ENCODE measurements at places on chromosomes 6 and 20.

DNA sequence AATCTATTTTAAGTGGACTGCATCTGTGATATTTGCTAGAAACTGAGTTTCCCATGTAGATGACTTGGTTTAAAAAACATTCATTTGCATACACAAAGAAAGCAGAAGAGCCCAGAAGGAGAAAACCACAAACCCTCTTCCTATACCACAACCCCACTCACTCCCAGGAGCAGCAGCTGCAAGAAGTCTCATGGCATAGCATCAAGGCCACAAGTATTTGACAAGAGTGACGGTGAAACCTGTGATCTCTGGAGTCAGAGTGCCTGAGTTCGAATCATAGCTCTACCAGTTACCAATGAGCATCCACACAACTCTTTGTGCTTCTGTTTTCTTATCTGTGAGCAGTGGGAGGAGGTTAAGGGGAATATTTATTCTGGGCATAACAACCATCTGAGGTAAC, 44.7 kb upstream of the SIRPG start:
- no peak for DNase-seq

DNA sequence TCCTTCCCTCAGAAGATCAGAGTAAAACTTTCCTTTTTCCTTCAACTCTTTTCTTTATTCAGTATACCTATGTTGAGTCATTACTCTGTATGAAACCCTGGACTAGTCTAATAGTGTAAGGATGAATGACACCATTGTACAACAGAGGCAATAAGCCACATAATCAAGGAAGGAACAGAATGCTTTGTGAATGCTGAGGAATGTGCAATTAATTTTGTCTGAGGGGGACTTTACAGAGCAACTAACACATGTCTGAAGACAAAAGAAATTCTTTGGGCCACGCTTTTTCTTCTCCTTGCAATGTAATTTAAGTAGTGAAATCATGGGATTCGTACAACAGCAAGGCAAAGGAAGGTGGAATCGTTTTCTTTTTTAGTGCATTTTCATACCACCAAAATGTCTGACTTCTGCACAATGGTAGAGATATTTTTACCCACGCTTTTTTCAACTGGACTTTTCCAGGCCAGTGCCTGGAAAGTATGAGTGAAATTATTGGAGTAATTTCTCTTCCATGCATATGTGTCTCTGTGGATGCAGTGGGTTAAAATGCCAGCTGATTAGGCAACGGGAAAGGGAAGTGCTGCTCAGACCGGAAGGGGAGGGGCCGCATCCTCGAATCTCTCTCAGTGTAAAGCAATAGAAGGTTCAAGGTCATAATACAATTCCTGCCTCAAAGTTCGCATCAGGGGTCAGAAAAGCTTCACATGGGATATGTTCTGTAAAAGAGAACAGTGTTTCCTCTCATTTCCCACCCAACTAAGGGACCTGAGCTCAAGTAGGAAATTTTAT, 89.9 kb upstream of the MTHFD1L start:
- no peak for DNase-seq

GRCh38 chr20:2312876-2313275, 17.1 kb downstream of the TGM3 start:
- no peak for DNase-seq

DNA sequence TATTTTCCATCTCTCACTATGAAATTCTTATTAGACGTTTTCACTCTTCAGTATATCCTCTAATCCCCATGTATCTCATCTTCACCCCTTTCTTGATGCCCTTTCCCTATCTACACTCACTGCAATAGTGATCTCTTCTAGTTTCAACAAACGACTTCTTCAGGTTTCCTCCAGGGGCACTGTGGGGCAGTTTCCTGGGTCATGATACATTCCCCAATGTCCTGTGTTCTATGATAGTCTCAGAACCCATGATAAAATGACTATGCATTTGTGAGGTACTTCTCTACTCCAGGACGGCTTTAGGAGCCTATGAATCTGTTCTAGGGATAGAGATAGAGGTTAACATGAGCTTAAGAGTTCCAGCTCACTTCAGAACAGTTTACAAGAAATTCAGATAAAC, 183.3 kb downstream of the FOXC1 start:
- DNase-seq = no peak

DNA sequence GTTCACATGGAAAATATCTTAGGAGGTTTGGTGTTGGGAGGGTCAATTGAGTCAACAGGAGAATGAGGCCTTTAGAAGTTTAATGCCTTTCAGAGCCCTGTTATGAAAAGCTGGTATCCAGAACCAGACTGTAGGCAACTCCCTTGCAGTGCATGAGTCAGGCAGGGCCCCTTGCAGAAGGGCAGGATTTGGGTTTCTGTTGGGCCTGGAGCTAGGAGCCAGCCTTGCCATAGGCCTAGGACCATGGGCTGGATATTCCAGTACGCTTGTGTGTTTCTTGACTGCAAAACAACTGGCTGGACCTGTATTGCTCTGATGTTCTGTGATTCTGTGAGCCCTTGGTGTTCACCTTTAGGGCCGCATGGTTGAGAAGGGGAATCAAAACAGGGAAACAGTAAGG, 350.9 kb upstream of the PRND start:
- DNase-seq = no peak

DNA sequence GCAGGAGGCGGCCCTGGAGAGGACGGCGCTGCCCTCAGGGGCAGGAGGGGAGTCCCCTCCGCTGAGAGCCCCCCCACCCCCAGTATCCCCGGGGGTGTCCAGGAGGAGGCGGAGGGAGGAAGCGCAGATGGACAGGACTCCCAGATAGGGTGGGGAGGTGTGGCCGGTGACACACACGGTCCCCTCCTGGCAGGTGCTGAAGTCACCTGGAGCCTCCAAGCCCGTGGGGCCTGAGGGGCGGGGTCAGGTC, 1.4 kb downstream of the STMN3 start:
- no peak for DNase-seq

- DNase-seq = no peak
These were observed 121.6 kb upstream of the BEND6 start for GRCh38 chr6:56833127-56833791.

GRCh38 chr20:48017509-48017908, 232.2 kb upstream of the SULF2 start:
- no peak for DNase-seq

DNA sequence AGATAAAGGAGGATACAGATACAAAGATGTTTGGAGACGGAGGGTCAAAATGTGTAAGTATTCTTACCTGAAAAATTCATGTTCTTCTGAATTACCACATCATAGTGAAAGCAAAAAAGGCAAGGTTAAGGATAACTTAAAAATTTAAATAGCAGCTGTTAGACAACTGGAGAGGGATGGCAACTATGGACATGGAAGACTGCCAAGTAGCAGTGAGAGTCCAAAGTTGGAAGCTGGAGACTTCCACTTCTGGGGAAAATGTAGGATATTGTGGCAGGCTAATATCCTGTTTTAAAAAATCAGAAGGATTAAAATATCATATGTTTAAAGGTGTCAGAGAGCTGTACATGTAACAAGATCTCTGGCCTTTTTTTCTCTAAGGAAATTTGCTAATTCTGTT, 29.8 kb downstream of the SYCP2 start:
- DNase-seq = no peak

GRCh38 chr20:30612344-30612743, 645.1 kb upstream of the DEFB115 start:
- no peak for DNase-seq

DNA sequence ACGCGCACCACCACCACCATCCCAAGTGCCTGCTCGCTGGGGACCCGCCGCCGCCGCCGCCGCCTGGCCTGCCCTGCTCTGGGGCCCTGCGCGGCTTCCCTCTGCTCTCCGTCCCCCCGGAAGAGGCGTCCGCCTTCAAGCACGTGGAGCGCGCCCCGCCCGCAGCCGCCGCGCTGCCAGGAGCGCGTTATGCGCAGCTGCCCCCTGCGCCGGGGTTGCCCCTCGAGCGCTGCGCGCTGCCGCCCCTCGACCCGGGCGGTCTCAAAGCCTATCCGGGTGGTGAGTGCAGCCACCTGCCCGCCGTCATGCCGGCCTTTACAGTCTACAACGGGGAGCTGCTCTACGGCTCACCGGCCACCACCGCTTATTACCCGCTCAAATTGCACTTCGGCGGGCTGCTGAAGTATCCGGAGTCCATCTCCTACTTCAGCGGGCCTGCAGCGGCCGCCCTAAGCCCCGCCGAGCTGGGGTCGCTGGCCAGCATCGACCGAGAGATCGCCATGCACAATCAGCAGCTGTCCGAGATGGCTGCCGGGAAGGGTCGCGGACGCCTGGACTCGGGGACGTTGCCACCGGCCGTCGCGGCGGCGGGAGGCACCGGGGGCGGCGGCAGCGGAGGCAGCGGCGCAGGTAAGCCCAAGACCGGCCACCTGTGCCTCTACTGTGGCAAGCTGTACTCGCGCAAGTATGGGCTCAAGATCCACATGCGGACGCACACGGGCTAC, 7.2 kb downstream of the PRDM13 start:
- no peak for DNase-seq

- no peak for DNase-seq
These were observed 46.3 kb upstream of the FOXA2 start for GRCh38 chr20:22630701-22631100.

DNA sequence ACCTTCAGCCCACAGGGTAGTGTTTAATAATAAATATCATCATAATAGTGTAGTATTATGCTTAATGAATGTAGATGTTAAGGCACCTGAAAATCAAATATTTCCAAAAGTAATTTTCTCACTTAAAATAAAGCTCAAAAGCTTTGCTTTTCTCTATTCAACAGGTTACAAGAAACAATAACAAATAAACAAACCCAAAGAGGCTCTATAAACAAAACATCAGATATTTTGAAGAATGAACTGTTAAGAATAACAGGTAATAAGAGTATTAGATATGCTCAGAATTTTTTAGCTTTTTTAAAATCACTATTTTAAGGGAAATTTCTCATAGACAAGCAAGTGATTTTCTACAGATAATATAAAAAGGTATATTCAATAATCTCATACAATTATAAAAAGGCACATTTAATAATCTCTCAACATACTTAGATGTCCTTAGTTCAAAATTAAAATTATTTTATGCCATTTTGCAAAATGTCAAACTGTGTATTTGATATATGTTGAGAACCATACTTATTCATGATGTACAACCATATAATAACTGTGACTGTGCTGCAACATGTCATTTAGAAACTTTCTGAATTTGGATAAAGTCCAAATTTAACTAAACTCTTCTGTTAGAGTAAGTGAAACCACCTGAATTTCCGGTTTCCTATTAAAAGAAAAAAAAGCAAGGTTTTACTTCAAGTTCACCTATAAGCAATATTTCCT, 35.8 kb downstream of the PHIP start:
- no peak for DNase-seq

- DNase-seq = no peak
These were observed 49.9 kb downstream of the CLIC5 start for GRCh38 chr6:45965792-45966191.

GRCh38 chr6:31485055-31485454, 12.9 kb upstream of the MICB start:
- DNase-seq = no peak

GRCh38 chr20:53625311-53626129, 31.9 kb upstream of the ZNF217 start:
- no peak for DNase-seq

DNA sequence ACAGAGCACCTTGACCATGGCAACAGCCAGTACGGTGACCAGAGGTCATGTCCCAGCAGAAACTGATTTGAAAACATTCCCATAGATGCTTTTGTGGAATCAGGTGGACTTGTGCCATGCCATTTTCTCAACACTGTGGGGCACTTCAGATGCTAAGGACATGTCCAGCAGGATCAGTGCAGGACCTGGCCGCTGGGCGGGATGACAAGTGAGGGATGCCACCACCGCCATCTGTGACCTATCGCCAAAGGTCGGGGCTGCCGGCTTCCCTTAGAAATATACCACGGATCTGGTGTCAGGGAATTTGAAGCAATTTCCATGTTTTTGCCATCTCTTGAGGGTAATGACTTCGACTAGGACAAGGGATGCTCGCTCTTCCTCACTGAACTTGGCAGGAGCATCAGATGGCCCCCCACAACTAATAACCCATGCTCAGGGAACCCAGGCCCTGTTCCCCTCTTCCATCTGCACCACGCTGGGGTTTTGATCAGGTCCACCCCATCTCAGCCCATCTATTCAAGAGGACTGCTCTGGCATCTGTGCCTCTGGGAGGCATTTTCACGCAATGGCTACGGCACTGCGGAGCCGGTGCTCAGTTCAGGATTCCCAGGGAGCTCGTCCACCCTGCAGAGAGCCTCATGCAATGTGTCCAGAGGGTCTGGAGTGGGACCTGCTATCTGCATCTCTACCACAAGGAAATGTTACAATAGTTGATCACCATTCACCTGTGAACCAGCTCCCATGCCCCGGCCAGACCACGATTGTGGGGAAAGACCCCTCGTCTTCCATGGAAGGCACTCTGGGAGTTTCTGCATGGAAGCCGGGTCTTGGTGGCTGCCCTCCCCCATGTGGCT, 302.6 kb downstream of the TAF4 start:
- no peak for DNase-seq

Measured in activated CD4-positive, CD25-positive, alpha-beta regulatory T cell (primary cell).